ENCODE measurements at places on chromosomes 11 and 22.

- peak; percentile 28 for DNase-seq
- no peaks in the 10 kb centered on the region for H3K36me3 ChIP-seq
- H3K4me1 ChIP-seq, result no peaks in the 10 kb centered on the region
- no peaks in the 10 kb centered on the region for H3K27me3 ChIP-seq
- no peak overlapping the region for H3K27ac ChIP-seq
- H3K4me3 ChIP-seq, result no peak overlapping the region
These were observed 76.0 kb downstream of the CWC15 start for GRCh38 chr11:94897330-94897768.

- H3K27ac ChIP-seq, result no peak overlapping the region
- no peaks in the 10 kb centered on the region for H3K27me3 ChIP-seq
- peaks cover 6% of the 10 kb centered on the region for H3K4me1 ChIP-seq
- H3K4me3 ChIP-seq, result no peak overlapping the region
These were observed 260.0 kb upstream of the POU2AF2 start for GRCh38 chr11:110985547-110985946.

DNA sequence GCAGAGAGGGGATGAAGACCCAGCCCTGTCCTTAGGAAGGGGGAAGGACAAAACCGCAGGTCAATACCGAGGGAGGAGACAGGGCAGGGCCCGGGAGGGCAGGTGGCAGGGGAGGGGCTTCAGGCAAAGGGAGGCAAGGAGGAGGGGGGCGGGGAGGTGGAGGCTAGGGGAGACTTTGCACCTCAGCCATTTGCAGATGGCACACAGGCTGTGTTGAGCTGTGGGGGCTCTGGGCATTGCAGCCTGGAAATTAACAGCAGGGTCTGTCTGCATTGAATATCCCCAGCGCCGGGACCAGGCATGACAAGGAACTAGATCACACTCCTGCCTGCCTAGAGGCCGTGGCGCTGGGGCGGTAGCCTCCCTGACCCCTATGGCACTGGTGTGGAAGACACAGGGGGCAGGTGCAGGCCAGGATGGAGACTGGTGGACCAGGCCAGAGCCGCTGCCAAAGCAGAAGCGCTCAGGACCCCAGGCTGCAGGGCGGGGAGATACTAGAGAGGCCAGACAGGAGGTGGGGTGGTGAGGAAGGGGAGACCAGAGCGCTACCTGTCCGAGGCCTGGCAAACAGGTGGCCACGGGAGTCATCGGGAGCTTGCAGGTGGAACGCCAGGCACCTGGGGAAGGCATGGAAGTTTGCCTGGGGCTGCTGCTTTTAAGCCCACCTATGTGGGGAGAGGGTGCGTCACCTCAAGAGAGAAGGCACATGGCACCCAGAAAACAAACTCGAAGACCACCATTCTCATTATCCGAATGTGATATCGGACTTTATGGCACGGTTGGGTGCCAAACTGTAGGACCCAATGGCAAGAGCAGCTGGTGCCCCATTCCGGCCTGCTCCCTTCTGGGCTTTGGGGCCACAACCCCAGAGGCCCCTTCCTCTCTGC, 11.5 kb downstream of the CBX6 start:
- no peak overlapping the region for H3K4me3 ChIP-seq
- no peaks in the 10 kb centered on the region for H3K27me3 ChIP-seq
- H3K4me1 ChIP-seq, result peaks cover 13% of the 10 kb centered on the region

- peaks cover 8% of the 10 kb centered on the region for H3K4me1 ChIP-seq
- peak overlapping the region; percentile 80 for H3K27ac ChIP-seq
- H3K27me3 ChIP-seq, result no peaks in the 10 kb centered on the region
- no peak overlapping the region for H3K4me3 ChIP-seq
- H3K36me3 ChIP-seq, result no peaks in the 10 kb centered on the region
These were observed 51.9 kb downstream of the SLC1A2 start for GRCh38 chr11:35367491-35367890.

DNA sequence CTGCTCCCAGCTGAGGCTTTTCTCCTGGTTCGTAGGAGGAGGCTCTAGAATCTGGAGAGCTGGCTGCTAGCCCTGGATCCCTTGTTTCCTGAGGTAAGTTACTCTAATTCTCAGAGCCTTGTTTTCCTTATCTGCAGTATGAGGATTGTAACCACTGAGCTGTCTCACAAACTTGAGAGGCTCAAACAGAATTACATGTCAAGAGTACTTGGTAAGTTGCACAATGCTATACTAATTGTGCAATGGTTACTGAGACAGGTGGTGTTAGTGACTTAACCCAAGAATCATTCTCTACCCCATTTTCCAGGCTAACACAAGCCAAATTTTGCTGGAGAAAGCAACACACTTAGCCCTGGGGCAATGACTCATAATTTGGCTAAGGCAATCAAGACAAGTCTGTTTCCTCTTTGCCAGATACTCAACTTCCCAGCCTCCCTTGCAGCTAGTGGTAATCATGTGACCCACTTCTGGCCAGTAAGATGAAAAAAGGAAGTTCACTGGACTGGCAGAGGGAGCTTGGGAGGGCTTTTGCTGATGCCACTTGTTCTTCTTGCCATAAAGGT, 348.0 kb downstream of the TENM4 start:
- H3K4me1 ChIP-seq, result no peaks in the 10 kb centered on the region
- no peak overlapping the region for H3K27ac ChIP-seq
- DNase-seq, result peak; percentile 36
- no peaks in the 10 kb centered on the region for H3K27me3 ChIP-seq
- H3K36me3 ChIP-seq, result no peaks in the 10 kb centered on the region
- H3K4me3 ChIP-seq, result no peak overlapping the region

DNA sequence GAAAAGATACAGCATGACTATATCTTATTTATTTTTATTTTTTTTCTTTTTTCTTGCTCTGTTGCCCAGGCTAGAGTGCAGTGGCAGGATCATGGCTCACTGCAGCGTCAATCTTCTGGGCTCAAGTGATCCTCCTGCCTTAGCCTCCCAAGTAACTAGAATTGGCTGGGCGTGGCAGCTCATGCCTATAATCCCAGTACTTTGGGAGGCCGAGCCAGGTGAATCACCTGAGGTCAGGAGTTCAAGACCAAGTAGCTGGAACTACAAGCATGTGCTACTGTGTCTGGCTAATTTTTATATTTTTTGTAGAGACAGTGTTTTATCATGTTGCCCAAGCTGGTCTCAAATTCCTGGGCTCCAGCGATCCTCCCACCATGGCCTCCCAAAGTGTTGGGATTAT, 28.3 kb upstream of the CCDC134 start:
- no peak for DNase-seq
- H3K27me3 ChIP-seq, result no peaks in the 10 kb centered on the region
- H3K4me1 ChIP-seq, result no peaks in the 10 kb centered on the region
- H3K27ac ChIP-seq, result no peak overlapping the region
- no peaks in the 10 kb centered on the region for H3K36me3 ChIP-seq
- H3K4me3 ChIP-seq, result no peak overlapping the region

GRCh38 chr11:111155021-111155420, 90.5 kb upstream of the POU2AF2 start:
- DNase-seq, result no peak
- no peak overlapping the region for H3K4me3 ChIP-seq
- H3K36me3 ChIP-seq, result no peaks in the 10 kb centered on the region
- H3K27ac ChIP-seq, result no peak overlapping the region

DNA sequence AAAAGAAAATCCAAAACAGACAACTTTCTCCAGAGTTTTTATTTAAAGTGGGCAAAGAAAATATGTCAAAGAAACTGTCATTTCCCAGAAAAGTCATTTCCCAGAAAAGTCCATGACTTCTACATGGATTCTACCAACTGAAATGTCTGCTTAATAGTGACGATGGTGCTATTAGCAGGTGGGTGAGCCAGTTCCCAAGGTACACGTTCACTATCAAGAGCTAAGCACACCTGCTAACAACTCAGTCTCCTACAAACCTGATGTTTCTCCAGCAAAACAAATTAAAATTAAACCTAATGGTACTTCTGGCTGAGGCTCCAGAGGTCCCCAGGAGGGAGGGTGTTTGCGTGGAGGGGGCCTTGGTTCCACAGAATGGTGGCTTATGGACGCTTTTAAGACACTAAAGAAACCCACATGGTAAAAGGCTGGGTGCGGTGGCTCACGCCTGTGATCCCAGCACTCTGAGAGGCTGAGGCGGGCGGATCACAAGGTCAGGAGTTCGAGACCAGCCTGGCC, 26.8 kb downstream of the POU2AF1 start:
- H3K4me3 ChIP-seq, result no peak overlapping the region
- peak overlapping the region; percentile 67 for H3K27ac ChIP-seq
- no peaks in the 10 kb centered on the region for H3K4me1 ChIP-seq
- H3K27me3 ChIP-seq, result no peaks in the 10 kb centered on the region
- H3K36me3 ChIP-seq, result no peaks in the 10 kb centered on the region

GRCh38 chr11:19574916-19575315, 137.7 kb upstream of the NAV2 start:
- no peak for DNase-seq
- H3K4me1 ChIP-seq, result no peaks in the 10 kb centered on the region
- H3K36me3 ChIP-seq, result no peaks in the 10 kb centered on the region
- no peaks in the 10 kb centered on the region for H3K27me3 ChIP-seq
- H3K4me3 ChIP-seq, result no peak overlapping the region

DNA sequence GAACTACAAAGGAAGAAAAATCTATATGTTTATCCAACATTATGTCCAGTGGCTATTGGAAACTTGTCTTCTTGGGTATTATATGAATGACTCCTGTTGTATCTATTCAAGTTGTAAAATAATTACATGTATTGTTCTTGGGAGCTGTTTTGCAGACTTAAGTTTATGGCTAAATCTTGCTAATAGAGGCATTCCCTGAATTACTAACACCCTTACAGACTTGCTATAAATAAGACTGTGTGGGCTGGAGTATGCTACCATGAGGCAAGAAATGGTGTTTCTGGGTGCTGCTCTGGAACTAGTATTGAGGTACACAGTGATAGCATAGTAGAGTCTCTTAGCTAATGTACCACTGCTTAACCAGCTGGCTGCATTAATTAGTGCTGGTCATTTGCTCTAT, 155.1 kb downstream of the HIPK3 start:
- H3K27me3 ChIP-seq, result no peaks in the 10 kb centered on the region
- no peak overlapping the region for H3K27ac ChIP-seq
- no peaks in the 10 kb centered on the region for H3K4me1 ChIP-seq
- H3K4me3 ChIP-seq, result no peak overlapping the region

GRCh38 chr11:69386594-69387408, 92.8 kb downstream of the MYEOV start:
- no peak overlapping the region for H3K4me3 ChIP-seq
- peak; percentile 45 for DNase-seq
- H3K4me1 ChIP-seq, result no peaks in the 10 kb centered on the region
- H3K36me3 ChIP-seq, result no peaks in the 10 kb centered on the region

DNA sequence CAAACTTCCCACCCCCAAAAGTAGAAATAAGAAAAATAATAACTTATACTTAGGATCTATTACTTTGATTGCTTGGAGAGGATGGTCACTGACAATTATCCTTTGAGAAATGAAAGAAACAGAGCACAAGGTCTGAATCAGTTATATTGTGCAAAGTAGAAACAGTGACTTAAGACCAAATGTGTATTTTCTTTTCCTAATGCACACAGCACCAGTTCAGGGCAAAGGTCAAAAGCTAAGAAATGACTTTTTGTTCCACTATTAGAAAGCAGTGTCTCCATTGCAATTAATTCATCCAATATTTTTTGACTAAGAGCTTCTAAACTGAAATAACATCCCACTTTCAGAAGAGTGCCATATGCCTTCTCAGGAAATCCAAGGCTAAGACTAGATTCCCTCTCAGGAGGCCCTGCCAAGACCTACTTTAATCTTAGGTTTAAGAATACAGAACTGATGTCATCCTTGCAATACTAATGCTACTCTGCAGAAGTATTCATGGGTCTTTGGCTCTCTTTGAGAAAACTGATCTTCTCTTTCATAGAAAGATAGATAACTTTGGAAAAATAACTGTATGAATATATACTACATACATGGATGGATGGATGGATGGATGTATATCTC, 147.0 kb downstream of the APOL5 start:
- no peak overlapping the region for H3K4me3 ChIP-seq
- no peaks in the 10 kb centered on the region for H3K27me3 ChIP-seq
- DNase-seq, result no peak
- no peaks in the 10 kb centered on the region for H3K36me3 ChIP-seq

- peak overlapping the region; percentile 48 for H3K27ac ChIP-seq
- peak; percentile 83 for DNase-seq
- H3K4me1 ChIP-seq, result peaks cover 8% of the 10 kb centered on the region
- H3K4me3 ChIP-seq, result no peak overlapping the region
- no peaks in the 10 kb centered on the region for H3K27me3 ChIP-seq
These were observed 33.4 kb downstream of the ARFGAP2 start for GRCh38 chr11:47143322-47143721.

DNA sequence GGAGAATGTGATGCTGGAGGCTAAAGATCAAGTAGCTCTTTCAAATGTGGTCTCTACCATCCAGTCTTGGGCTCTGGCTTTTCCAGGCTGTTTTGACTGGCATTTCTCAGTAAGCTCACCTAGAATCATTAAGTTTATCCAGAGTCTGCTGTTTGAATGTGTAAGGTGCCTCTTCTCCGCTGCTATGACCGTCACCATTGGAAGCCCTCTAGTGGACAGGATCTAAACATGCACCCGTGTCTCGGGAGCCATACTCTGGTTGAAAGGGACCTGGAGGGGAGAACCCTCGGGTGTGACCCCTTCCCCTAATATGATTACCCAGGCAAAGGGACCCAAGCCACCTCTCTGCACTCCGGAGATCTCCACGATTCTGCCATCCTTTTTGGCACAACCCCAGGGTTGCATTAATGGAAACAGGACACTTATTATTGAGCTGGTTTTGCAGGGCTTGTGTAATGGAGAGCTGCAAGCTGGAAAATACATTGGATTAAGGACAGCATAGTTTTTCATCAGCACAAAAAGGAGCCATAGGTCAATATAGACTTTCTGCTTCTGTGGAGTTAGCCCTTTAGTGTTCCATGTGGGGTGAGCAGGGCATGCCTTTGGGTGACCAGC, 191.0 kb upstream of the LARGE1 start:
- DNase-seq, result no peak

GRCh38 chr11:34063061-34063795, 11.7 kb downstream of the CAPRIN1 start:
- H3K4me3 ChIP-seq, result no peak overlapping the region
- no peaks in the 10 kb centered on the region for H3K27me3 ChIP-seq
- no peaks in the 10 kb centered on the region for H3K36me3 ChIP-seq
- H3K27ac ChIP-seq, result no peak overlapping the region

GRCh38 chr11:27496461-27496860, 10.1 kb downstream of the LIN7C start:
- no peaks in the 10 kb centered on the region for H3K27me3 ChIP-seq
- H3K36me3 ChIP-seq, result no peaks in the 10 kb centered on the region
- H3K4me3 ChIP-seq, result no peak overlapping the region
- no peak overlapping the region for H3K27ac ChIP-seq
- DNase-seq, result no peak
